GM12892 (cell line): ENCODE measurements at places on chromosomes 4 and X.

DNA sequence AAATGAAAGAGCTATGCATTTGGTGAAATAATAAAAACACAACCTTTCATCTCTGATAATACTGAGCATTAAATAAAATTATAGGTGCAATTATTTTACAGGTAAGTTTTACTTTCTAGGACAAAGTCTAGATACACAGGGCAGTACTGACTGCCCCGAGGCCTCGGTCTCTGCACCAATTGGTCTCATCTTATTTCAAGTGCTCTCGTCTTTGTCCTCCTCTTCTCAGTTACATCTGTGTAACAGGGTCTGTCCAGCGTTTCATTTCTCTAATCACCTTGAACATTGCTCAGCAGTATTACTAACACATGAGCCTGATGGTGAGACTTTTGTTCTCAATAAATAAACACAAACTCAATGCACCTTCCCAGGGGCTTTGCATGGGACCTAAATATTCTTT is 44.5 kb downstream of the SORBS2 start:
- no peak for DNase-seq

DNA sequence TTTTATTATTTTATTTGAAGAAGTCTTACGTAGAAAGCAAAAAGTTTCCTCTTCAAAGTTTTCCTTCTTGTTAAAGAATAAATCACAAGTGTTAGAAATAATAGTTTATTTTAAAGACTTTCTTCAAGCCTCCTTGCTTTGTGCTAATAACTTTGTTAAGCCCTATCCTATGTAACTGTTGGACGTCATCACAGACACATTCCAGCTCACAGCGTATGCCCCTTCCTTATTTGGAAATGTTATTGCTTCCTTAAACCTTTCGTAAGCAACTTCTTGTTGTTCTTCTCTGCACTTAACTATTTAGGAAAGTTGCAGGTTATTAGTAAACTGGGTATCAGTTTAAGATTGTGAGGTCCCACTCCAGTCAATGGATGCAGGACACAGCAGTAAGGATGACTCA is 7.6 kb upstream of the SRD5A3 start:
- no peak for DNase-seq

GRCh38 chrX:73766431-73766795 is 203.4 kb downstream of the CHIC1 start:
- no peak for DNase-seq

GRCh38 chr4:3530051-3530450 is 2.2 kb downstream of the LRPAP1 start:
- no peak for DNase-seq

- DNase-seq: no peak
Observed at GRCh38 chrX:107579956-107580355, 48.4 kb upstream of the PRPS1 start.

GRCh38 chr4:13209600-13209999 is 274.5 kb downstream of the RAB28 start:
- no peak for DNase-seq

- no peak for DNase-seq
Observed at GRCh38 chr4:113738251-113738650, 23.3 kb downstream of the CAMK2D start.

DNA sequence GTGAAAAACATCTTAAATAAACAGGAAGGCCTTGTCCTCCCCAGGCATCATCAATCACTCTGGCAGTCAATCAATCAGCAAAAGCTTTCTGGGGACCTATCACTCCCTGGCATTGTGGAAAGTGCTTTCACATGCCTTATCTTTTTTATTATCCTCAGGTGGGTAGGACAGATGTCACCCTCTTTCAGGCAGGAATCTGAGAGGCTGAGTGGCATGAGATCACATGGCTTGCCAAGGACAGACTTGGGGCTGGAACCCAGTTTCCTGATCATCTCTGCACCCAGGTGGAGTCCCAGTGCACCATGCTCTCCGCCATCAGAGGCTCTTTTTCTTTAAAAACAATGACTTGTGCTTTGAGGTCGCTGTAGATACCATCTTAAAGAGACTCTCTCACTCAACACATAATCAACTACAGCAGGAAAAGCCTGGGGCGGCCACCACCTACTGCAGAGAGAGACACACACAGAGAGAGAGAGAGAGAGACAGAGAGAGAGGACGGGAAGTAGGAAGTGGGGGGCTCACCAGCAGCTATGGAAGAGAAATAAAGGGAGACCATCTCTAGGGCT is 282.7 kb downstream of the PTTG2 start:
- no peak for DNase-seq

- no peak for DNase-seq
Observed at GRCh38 chrX:81202456-81202819, 536 bp downstream of the SH3BGRL start.

DNA sequence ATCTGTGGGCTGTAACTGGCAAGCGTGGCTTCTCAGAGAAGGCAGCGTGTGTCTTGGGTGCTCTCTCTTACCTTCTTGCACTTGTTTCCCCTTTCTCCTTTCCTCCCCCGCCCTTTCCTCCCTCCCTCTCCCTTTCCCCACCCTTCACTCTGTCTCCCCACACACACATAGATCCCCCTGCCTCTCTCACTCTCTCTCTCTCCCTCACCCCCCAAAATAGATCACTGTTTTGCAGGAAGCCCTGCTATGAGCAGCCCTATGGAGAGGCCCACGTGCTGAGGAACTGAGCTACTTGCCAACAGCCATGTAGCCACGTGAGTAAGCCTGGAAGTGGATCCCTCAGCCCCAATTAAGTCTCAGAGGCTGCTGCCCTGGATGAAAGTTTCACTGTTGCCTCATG is 4.3 kb upstream of the PNMA6E start:
- DNase-seq: no peak

- no peak for DNase-seq
Observed at GRCh38 chrX:13254076-13254785, 65.6 kb downstream of the ATXN3L start.

GRCh38 chr4:102335616-102336015 is 9.7 kb downstream of the SLC39A8 start:
- DNase-seq: no peak

GRCh38 chrX:106932960-106933537 is 12.8 kb downstream of the CLDN2 start:
- no peak for DNase-seq

GRCh38 chr4:6689506-6689960 is 4.1 kb upstream of the S100P start:
- DNase-seq: no peak

GRCh38 chr4:109294006-109294405 is 8.5 kb downstream of the COL25A1 start:
- no peak for DNase-seq

GRCh38 chrX:150834695-150835094 is 63.8 kb downstream of the CD99L2 start:
- no peak for DNase-seq

DNA sequence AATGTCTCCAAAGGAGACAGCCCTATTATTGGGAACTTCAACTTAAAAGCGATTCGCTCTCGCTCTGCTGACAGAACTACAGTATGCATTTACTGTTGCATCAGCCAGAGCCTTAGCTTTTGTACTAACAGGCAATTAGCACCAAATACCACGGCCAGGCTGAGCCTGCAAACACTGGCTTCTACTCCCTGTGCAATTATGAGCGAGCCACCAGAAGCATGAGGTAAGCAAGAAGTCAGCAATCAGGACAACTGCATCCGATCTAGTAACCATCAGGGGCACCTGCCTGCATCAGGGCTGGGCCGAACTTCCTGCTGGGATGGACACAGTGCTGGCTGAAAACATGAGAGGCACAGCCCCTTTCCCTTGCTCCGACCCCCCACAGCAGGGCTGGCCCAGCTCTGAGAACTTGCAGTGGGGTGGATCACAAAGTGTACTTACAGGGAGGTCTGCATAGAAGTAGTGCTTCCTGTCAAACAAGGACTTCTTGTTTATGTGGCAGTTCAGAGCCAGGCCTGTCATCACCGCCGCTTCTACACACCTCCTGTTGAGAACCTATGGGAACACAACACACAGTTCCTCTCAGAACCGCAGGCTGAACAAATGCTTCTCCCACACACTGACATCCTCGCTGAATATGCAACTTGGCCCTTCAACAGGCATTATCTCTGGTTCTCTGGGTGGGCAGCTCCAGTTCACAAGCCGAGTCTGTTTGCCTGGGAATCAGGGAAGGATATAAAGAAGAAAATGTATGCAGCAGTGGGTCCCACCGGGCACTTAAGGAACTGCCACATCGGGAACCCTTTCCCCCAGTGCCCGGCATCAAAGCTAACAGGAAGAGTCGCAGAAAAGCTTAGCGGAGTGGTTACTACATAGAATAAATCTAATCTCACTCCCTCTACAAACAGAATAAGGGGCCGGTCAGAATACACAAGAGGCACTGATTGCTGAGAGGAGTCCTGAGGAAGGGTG is 41.5 kb downstream of the GATB start:
- no peak for DNase-seq

GRCh38 chr4:157576671-157577217 is 356.2 kb downstream of the GRIA2 start:
- DNase-seq: no peak

- DNase-seq: no peak
Observed at GRCh38 chr4:38876636-38877035, 9.0 kb downstream of the FAM114A1 start.

DNA sequence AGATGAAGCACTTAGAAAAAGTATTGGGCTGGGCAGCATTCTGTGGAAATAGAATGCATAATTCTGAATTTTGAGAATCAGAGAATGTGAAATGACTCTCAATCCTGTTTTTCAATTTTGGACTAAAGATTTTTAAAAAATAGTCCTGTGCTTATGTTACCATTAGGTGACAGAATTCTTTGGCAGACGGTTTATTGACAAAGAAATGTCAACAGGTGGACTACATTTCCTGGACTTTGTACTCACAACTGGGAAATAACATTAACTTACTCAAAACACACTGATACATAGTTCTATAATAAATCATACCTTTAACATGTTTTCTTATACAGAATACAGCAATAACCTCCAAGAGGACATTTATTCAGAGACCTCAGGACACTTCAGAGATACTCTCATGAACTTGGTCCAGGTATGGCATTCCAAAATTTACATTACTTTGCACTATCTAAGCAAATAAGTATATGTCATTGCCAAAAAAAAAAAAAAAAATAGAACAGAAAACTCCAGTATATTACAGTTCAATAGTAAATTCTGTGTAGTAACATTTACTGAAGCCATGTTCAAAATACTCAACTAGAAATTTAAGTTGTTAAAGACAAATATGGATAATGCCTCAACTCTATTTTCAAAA is 72.7 kb downstream of the ANXA10 start:
- no peak for DNase-seq

- DNase-seq: no peak
Observed at GRCh38 chrX:140762061-140762460, 52.5 kb downstream of the LINC00632 start.

- DNase-seq: no peak
Observed at GRCh38 chr4:3343358-3343757, 50.5 kb downstream of the RGS12 start.

DNA sequence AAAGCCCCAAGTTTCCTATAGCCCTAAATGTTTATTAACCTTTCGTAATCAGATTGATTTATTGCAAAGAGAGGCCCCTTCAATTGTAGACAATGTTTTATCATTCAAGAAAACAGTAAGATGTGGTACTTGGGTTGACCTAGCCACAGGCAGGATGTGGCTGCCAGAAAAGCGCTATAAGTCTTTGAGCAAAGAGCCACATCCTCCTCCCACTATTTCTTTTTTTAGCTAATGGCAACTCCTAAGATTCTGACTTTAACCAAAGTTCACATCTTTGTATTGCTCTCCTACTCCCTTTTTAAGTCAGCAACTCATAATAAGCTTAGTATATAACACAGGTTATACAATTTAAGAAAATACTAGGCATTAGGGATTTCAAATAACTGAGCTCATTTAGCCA is 70.7 kb upstream of the PPP3CA start:
- peak; percentile 13 for DNase-seq

DNA sequence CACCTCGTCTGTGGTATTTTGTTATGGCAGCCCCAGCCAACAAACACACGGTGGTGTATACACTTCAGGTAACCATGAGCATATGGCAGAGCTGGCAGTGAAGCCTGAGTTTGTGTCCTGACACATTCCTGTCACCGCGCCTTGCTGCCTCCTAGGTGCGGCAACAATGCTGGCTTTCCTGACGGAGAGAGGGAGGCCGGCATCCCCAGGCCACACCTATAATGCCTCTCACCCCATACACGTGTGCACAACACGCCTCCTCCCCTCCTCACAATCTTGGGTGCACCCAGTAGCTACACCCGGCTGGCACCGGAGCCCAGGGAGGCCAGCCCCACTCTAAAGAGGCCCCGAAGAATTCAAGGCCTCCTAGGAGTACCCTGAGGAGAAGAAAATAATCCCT is 158.5 kb downstream of the NSUN7 start:
- no peak for DNase-seq

- peak; percentile 29 for DNase-seq
Observed at GRCh38 chr4:159077702-159078495, 25.0 kb upstream of the RAPGEF2 start.

DNA sequence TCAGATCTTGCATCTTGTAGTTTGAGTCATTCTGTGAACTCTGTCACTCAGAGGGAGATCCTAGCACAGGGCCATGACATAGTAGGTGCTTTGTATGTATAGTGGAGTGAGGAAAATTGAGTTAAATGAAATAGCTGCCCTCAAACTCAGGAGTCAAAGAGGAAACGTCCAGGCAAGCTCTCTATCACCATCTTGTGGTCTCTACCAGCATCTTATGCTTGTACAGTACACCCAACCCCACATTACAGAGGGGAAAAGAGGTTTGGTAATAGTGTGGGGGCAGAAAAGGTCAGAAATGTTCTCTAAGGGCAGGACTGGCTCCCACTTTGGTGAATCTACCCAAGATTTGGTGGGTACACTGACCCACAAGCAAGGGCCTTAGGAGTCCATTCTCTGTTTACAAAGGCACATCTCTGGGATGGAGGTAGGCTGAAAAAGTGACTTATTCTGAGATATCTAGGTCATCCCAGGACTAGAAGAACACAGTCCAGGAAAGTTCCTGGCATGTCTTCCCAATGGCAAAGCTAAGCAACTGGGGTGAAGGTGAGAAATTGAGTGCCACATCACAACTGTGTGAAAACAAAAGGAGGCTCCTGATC is 131.8 kb downstream of the OR13H1 start:
- DNase-seq: peak; percentile 5

DNA sequence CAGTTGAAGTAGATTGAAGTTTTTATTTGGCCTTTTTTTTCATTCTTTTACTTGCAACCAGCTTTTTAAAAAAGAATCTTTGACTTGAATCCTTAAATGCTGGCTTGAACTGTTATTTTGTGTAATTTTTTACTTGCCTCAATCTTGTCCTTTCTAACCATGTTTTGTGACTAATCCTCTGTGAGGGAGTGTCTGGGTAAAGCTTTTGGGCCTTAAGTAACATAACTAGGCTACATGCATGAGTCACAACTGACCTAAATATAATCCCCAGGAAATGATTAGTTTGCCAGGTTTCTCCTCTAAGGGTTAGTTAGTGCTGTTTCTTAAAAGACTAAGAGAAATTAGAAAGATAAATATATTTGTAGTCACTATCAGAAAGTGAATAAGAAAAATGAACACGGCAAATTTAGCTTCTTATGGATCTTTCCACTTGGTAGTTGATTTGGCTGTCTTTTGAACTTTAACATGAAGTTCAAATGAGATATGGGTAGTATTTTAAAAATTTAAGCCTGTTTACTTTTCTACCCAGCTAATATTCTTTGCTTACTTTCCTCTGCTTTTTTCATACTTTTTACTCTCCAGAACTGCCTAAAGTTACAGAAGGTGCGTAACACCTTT is 13.0 kb downstream of the EXOC1 start:
- DNase-seq: no peak
